ENCODE measurements at places on chromosomes 11 and 22.
A peak's percentile ranks its signal among the peaks of the same experiment; 100 is the strongest.

GRCh38 chr11:134170177-134170918, 53.4 kb downstream of the NCAPD3 start:
- DNase-seq: no peak

GRCh38 chr11:43035086-43035485, 276.7 kb upstream of the API5 start:
- DNase-seq: no peak

DNA sequence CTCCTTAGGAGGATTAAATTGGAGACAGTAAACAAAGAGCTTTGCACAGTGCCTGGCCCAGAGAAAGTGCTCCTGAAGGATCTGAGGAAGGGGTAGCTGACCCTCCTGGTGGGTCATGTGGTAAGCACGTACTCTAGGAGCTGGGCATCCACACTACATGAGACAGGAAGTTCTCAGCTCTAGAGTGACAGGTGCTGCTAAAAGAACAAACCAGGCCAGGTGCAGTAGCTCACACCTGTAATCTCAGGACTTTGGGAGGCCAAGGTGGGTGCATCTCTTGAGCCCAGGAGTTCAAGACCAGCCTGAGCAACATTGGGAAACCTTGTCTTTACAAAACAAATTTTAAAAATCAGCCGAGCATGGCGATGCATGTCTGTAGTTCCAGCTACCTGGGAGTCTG, 13.1 kb downstream of the SLC43A1 start:
- no peak for DNase-seq

- DNase-seq: no peak
These were observed 44.3 kb upstream of the PLET1 start for GRCh38 chr11:112304914-112305313.

- no peak for DNase-seq
These were observed 8.4 kb upstream of the MGAT3 start for GRCh38 chr22:39448205-39449054.

DNA sequence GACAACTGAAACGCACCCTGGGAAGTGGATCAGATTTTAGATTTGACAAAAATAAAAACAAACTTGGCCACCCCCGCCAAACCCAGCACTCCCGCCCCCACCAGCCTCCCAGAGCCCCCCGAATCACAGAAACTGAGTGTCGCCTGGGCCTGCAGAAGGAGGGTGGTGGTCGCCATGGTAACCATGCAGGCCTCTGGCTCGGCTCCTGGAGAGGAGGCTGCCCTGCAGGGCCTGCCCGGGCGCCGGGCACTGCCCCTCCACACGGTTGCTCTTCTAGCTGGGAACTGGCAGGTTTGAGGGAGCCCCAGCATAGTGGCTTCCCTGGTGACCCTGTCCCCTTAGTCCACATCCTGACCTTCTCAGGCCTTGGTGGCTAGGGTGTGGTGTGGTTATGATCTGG, 19.3 kb downstream of the CACNA1I start:
- no peak for DNase-seq

DNA sequence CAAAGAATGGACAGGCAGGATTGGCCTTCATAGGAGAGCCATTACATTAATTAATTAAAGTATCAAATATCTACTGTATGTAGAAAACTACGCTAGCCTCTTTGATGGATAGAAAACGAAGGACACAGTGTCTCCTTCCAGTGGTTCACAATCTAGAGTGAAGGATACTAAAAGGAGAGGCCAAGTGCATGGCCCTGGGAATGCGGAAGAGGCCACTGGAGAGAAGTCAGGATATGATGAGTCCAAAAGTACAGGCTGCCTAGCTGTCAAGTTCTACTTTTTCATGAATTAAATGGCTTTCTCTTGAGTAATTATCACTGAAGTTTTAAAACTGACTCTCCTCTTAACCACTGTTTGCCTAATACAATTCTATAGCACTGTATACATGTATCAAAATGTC, 41.9 kb downstream of the ATG16L2 start:
- DNase-seq: no peak

DNA sequence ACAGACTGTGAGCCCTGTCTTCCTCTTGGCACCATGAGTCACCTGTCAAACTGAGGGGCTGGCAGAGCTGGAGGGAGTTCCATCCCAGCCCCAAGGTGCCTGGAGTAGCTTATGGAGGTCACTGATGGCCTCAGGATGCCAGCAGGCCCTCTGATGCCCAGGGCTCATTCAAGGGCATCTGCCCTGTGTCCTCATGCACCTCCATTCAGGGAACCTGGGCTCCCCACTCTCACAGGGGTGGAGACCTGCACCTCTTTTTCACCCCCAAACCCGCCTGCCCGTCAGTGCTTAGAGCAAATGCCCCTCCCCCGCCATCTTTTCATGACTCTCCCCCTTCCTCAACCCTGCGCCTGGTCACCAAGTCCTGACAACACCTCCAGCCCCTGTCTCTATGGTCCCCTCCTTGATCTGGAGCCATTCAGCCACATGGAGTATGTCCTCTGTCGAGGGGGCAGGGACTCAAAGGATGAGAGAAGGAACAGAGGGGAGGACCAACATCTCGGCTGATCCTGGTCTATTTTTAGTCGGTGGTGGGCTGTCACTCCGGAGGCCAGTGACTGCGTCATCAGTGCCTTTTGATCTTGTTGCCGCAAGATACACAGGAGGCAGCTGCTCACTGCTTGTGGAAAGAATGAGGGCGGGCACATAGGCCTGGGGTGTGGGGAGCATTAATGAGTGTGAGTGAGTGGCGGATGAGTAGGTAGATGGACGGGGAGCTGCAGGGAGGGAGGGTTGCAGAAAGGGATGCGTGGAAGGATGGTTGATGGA, 72.2 kb downstream of the CDKN1C start:
- peak; percentile 78 for DNase-seq

GRCh38 chr22:24162436-24162835, 18.9 kb upstream of the SUSD2 start:
- no peak for DNase-seq

- DNase-seq: no peak
These were observed 6.4 kb upstream of the CDPF1 start for GRCh38 chr22:46256358-46256958.
